ENCODE measurements at places on chromosomes 3 and 15. TPM values are rescaled to one million over a fixed set of nuclear protein-coding genes. Genes with fewer than 3 reads are reported as not detected.

DNA sequence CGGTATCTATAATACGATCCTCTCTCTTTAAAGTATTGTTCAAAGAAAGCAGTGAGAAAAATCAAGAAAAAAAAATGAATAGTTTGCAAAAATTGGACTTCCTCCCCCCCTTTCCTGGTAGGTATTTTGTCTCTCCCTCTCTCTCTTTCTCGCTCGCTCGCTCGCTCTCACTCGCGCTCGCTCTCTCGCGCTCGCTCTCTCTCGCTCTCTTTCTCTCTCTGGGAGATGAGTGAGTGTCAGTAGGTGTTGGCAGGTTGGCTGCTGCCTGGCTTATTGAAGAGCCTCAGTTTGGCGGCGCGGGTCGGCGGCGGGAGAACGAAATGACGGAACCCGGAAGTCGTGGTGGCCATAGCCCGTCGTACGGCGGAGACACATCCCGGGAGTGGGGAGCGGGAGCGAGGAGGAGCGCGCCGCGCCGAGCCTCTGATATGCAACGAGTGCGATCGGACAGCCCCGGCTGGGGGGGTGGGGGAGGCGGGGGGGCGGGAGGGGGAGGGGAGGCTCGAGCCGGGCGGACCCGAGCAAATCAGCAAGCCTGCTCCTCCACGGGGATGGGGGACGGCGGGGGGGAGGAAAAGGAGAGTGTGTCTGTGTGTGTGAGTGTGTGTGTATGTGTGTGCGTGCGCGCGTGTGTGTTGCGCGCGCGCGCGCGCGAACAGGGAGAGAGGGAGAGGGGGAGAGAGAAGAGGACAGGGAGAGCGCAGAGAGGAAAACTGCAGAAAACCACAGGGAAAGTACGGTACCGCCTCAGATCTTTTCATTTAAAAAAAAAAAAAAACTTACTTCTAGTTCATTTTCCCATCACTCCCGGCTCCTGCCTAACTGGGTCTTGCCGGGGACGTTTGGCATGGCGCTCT, at the start of gene MEIS2:
Gene MEIS2, minus strand, starts transcription at position 441 of the 857 bp plus-strand sequence. CDS start 1,083 bp downstream, outside the sequence.
- DNase-seq: no peak
- H3K27ac ChIP-seq: peak within 1 kb of the TSS; percentile 82
- H3K4me1 ChIP-seq: peaks cover 25% of the 10 kb centered on the region
- H3K4me3 ChIP-seq: peak within 1 kb of the TSS; percentile 89
- H3K36me3 ChIP-seq: peaks cover 11% of the 10 kb centered on the region

The CCDC13 gene
- 0.32 TPM for total RNA-seq

The GHRL gene
- 2.4 TPM for total RNA-seq

GRCh38 chr3:46565077-46565476, 1.0 kb downstream of the LRRC2 start:
- no peak for DNase-seq
- peaks cover 15% of the 10 kb centered on the region for H3K4me1 ChIP-seq
- H3K36me3 ChIP-seq: peaks cover 3% of the 10 kb centered on the region
- H3K27ac ChIP-seq: no peak overlapping the region
- H3K27me3 ChIP-seq: peaks cover 52% of the 10 kb centered on the region

The ZNF385D gene
- total RNA-seq: not detected

- no peaks in the 10 kb centered on the region for H3K27me3 ChIP-seq
- H3K36me3 ChIP-seq: no peaks in the 10 kb centered on the region
- no peak overlapping the region for H3K4me3 ChIP-seq
- DNase-seq: no peak
These were observed 103.8 kb downstream of the RBMS3 start for GRCh38 chr3:29384640-29385039.

DNA sequence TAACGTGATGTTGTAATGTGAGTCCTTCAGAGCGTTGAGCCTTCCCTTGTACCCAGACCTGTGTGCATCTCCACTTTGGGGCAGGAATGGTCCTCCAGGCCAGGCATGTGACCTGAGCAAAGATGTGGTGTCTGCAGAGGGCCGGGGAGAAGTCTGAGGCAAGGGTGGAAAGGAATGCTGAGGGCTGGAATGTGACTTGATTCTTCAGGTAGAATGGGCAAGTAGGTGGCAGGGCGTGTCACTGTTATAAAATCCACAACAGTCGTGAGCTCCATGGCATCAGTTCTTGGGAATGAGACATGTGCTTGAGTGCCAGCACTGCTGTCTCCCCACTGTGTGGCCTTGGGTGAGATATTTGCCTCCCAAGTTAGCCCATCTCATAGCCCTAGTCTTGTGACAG, 24.0 kb upstream of the BSN start:
- H3K36me3 ChIP-seq: peaks cover 17% of the 10 kb centered on the region
- no peak overlapping the region for H3K4me3 ChIP-seq
- H3K4me1 ChIP-seq: peaks cover 21% of the 10 kb centered on the region
- peak overlapping the region; percentile 64 for H3K27ac ChIP-seq

- H3K27me3 ChIP-seq: peaks cover 2% of the 10 kb centered on the region
- H3K36me3 ChIP-seq: no peaks in the 10 kb centered on the region
- no peaks in the 10 kb centered on the region for H3K4me1 ChIP-seq
- no peak for DNase-seq
- no peak overlapping the region for H3K4me3 ChIP-seq
These were observed 232.1 kb downstream of the AGBL1 start for GRCh38 chr15:86311568-86312280.

Data from activated T-helper 1 cell treated with anti-CD3 and anti-CD28 coated beads, Interleukin-12 subunit alpha, Interleukin-12 subunit beta, Interleukin-2, Interleukin-4 antibody, amounts not matched to agents 30 ng/mL and 10 ng/mL and 1 ng/mL, durations not matched to agents 14 hours and 24 hours and 36 hours (primary cell).